H54 (cell line): ENCODE measurements at places on chromosomes 16 and 17.

- peak; percentile 73 for DNase-seq
Measured at GRCh38 chr16:27426423-27427408, 24.7 kb downstream of the IL21R start.

GRCh38 chr16:88088161-88088581 lies 136.9 kb downstream of the BANP start:
- DNase-seq = no peak

GRCh38 chr17:77836557-77837041 lies 121.9 kb upstream of the TNRC6C start:
- no peak for DNase-seq

DNA sequence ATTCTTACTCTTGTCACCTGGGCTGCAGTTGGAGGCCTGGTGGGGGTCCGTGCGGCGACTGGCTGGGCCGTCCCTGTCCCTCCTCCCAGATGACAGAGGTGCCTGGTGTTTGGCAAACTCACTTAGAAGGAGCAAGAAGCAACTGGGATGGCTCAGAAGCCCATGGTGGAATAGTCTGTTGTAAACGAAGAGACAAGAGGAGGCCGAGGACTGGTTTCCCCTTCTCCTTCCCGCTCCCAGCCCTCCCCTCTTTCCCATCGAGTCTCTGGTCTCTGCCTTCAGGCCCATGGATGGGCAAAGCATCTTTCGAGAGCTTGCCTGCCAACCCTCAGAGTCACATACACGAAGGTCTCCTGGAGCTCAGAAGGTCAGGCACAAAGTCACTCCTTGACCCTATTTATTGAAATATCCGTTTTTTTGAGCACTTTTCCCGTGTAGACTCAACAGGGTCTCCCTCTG lies 364.4 kb downstream of the SEC14L1 start:
- DNase-seq = no peak

GRCh38 chr16:18013863-18014262 lies 322.7 kb downstream of the NPIPA8 start:
- DNase-seq = no peak

GRCh38 chr17:64063766-64064224 lies 43.4 kb upstream of the ICAM2 start:
- DNase-seq = no peak

- no peak for DNase-seq
Measured at GRCh38 chr16:11229906-11230305, 26.1 kb downstream of the SOCS1 start.
